ENCODE measurements at places on chromosomes 11 and 22.

GRCh38 chr22:47408409-47408808 is 646.0 kb downstream of the TBC1D22A start:
- no peak for DNase-seq

DNA sequence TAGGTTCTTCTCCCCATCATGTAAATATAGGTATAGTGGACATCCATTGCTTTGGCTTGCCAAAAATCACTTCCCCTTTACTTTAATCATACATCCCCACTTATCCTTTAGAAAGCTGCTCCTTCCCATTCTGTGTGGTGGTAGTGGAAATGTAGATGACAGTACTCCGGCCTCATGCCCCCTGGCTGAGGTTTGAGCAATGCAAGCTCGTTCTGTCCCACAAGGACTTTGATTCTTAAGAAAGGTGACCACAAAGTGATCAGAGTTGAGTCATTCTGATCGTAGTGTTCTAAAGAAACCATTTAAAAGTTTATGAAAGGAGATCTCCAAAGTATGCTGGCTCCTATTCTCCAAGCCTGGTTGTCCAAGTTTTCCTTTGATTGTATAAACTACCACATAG is 10.9 kb downstream of the TUG1 start:
- no peak for DNase-seq

GRCh38 chr11:127275774-127276173 is 275.2 kb upstream of the KIRREL3 start:
- no peak for DNase-seq

- no peak for DNase-seq
These were observed 737.2 kb downstream of the LRRC4C start for GRCh38 chr11:40722179-40722795.

DNA sequence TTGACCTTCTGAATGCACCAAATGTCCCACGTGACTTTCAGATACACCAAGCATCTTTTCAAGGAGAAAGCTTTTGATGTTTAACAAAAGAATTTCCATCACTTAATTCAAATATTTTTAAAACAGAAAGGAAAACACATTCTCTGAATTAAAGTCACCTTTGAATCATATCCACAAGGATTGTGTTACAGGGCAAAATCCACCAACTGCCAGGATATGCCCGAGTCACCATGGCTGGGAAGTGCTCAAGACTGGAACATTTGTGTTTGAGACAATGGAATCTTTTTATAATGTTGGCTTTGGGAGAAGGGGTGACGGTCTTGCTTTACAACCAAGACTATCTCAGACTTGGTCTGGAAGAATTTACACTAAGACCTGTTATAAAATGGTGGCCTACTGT is 40.8 kb downstream of the BID start:
- no peak for DNase-seq

- DNase-seq: no peak
These were observed 233.0 kb downstream of the FAM76B start for GRCh38 chr11:95556342-95557163.

GRCh38 chr11:15884777-15885540 is 471.4 kb downstream of the SOX6 start:
- DNase-seq: no peak

GRCh38 chr22:31345331-31346254 is 553 bp downstream of the PATZ1 start:
- DNase-seq: peak; percentile 81

DNA sequence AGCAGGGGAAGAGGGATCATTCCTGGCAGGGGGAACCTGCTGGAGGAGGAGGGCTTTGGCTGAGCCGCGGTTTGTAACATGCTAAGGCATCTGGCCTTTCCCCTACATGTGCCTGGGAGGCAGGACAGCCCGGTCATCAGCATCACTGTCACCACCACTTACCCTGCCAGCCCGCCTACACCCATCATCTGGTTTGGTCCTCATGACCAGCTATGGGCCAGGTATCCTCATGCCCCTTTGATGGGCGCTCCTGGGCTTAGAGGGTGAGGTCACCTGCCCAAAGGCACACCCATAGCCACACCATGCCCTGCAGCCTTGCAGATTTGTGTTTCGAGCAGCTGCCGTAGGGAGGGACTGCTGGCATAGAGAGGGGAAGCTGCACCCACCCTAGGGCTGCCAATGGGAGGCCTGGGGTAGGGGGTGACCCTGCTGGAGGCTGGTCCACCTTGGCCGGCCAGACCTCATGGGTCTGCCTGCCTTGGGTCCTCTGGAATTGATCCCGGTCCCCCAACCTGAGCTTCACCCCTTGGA is 2.6 kb downstream of the MRGPRF start:
- no peak for DNase-seq

- DNase-seq: no peak
These were observed 786 bp downstream of the CAPN1 start for GRCh38 chr11:65182258-65183170.

- DNase-seq: no peak
These were observed 70.8 kb downstream of the TBC1D22A start for GRCh38 chr22:46833228-46833627.

DNA sequence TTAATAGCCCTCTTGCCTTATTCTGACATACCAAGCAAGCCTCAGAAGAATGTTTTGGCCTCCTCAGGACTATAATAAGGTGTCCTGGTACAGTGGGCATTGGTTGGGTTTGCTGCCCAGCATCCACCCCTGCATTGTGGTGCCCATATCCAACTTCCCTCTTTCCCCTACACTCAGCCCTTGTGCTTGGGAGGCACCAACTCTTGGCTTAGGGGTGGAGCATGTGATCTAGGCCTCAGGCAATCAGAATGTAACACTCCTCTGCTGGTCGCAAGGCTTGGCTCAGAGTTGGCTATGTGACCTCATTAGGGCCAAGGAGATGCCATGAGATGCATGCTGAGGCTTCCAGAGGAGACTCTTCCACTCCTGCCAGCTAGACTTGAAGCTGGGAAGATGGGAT is 123.0 kb downstream of the CSNK2A3 start:
- no peak for DNase-seq

- DNase-seq: no peak
These were observed 13.0 kb upstream of the UBASH3B start for GRCh38 chr11:122642472-122642922.

DNA sequence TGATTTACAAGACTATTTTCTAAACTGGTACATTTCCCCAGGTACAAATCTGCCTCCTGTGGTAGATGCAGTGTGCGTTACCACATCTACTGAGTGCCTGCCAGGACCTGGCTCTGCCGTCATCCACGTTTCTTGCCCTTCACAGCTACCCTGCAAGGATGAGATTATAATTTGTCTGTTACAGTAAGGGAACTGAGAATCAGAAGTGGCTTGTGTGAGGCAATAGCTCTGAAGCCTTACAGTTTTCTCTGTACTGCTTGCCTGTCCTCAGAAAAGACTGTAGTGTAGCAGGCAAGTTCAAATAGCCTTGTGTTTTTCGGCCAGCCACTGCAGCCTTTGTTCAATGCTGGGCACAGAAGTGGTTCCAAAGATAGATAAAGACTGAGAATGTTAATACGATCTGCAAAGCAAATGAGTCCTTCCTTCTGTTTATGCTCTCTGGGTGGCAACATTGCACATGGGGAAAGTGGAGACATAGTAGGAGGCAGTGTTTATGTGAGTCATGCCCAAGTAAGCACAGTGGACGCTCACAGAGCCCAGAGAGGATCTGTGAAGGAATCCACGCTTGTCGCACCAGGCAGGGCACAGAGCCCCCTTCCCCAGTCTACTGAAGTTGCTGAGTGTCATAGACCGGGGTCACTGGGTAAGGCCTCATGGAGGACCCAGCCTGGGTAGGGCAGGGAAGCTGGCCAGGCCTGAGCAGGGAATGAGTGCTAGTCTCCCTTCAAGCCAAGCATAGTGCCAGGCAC is 49.1 kb downstream of the MICAL2 start:
- DNase-seq: peak; percentile 18

DNA sequence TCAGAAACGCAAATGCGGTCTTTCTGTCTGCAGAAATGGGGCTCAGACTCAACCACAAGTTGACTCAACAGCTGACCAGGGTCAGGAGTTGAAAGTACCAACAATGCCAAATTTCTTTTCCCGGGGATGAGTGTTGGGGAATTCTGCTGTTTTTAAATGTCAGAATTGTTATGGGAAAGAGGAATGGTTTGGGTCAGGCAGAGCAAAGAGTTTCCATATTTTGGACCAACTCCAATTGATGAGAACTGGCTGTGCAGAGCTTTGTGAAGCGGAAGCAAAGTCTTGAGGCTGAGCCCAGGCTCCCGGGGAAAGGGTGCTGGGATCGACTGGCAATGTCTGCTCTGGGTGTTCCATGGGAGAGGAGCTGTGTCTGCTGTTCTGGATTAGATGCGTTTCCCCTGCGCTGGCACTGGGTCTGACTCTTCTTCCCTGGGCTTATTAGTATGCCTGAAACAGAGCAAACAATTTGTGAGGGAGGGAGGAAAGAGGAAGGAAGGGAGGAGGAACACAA is 36.2 kb downstream of the TXN2 start:
- DNase-seq: no peak

GRCh38 chr11:116970485-116971292 is 127.5 kb downstream of the SIK3 start:
- DNase-seq: no peak

DNA sequence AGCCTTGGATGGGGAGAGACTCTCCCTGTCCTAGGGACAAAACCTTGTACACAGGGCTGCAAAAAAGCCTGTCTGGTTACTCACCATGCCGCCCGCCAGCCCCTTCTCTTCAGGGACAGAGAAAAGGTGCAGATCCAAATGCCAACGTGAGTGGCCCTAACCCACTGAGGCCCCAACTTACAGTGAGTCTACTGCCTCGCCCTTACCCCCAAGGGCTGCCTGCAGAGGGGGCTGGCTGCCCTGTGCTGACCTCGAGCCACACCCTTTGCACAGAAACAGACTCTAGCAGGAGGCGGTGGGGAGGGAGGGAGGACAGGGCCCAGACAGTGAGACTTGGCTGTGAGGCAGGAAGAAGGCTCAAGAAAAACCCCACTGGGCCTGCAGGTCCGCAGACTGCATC is 13.6 kb upstream of the CHST1 start:
- no peak for DNase-seq

- no peak for DNase-seq
These were observed 344.7 kb downstream of the BUD13 start for GRCh38 chr11:116427903-116428637.

DNA sequence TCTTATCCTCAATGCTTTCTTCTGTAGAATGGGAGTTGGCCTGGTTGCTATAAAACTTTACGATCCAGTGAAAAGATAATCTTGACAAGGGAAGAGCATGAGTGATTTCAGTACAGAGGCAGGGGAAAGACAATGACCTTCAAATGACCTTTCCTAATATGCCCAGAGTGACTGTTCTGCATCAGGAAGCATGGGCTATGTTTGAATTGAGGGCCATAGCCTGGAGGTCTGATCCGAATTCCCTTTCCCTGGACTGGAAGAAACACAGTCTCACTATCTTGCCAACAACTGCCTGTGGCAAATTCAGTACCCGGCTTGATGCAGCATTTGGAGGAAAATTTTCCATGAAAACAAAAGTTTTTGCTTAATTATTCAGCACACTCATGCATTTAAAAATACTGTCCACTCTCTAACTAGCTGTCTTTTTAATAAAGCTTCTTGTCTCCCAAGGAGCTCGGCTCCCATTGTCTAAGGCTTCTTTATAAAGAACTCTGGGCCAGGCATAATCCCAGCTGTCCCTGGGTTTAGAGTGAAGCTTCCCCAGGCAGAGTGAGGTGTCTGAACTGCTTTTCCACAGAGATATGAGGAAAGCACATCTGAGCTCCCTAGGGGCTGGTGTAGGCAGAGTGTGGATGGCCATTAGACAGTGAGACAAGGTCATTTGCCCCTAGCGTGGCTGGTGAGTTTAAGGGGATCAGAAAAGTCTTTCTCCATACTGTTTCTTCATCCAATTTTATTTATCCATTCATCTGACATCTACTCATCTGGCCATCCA is 132.7 kb upstream of the CADM1 start:
- DNase-seq: no peak

DNA sequence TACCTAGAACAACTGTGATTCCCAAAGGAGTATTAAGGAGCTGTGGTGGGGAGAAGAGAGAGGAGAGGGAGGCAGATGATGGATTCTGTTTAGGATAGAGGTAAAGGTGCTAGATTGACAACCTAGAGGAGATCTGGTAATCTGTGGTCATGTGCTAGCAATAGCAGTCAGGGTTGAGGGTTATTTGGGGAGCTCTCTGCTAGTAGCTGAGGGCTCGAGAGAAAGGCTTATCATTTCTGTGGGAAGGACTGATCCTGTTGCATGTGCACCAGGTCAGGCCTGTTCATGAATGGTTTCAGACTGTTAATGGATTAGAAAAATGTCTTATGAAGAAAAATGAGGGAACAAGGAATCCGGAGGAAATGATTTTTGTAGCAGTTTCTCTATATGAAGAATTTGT is 63.2 kb downstream of the MTMR3 start:
- no peak for DNase-seq

DNA sequence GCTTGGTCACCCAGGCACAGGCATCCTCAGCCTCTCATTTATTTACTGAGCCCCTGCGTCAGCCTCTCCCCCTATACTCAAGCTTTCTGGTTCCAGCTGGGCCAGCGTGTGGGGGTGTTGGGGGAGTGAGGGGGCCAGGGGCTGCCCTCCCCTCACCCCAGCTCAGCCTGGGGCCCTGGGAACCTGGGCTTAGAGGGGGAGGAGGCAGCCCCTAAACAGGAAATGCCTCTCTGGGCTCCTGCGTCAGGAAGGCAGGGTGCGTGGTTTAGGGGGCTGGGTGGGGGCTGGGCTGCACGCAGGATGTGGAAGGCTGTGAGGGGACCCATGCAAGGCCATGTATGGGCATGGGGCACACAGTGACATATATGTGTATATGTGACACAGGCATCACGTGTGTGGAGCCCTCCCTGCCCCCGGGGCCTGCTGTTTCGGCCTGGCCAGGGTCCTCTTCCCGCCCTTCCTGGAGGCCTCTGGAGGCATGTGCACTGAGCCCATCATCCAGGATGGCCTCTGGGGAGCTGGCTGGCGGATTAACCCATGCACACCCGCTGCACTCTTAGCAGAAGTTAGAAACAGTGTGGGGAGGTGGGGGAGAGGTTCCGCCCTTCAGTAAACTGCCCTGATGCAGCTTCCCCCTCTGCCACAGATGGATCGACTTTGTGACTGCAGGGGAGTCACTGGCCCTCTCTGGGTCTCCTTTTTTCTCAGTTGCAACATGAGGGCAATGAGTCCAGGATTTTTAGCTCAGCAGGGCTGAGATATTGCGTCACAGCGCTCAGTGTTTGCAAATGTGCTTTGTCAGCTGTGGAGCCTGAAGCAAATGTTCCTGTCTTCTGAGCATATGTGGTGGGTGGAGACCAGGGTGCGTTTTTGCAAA is 1.1 kb upstream of the CD248 start:
- DNase-seq: no peak
